Effector CD4-positive, alpha-beta T cell (primary cell): ENCODE measurements at places on chromosomes 3 and 15.

DNA sequence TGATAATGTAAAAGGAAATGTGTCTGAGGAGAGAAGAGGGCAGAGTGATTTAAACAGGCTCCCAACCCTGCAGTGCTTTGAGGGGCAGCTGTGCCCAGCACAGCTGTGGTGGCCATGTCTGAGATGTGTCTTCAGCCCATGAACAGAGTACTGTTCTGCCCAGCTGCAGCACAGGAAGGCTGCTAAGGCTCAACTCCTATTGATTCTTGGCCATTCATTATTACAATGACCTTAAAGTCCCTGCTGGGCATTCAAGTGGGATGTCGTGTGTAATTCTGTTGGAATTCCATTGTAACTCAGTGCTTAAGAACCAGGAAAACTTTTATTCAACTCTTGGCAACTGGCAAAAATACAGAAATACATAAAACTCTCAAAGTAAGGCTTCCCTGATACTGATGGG, 229.3 kb downstream of the MCTP2 start:
- DNase-seq: no peak

DNA sequence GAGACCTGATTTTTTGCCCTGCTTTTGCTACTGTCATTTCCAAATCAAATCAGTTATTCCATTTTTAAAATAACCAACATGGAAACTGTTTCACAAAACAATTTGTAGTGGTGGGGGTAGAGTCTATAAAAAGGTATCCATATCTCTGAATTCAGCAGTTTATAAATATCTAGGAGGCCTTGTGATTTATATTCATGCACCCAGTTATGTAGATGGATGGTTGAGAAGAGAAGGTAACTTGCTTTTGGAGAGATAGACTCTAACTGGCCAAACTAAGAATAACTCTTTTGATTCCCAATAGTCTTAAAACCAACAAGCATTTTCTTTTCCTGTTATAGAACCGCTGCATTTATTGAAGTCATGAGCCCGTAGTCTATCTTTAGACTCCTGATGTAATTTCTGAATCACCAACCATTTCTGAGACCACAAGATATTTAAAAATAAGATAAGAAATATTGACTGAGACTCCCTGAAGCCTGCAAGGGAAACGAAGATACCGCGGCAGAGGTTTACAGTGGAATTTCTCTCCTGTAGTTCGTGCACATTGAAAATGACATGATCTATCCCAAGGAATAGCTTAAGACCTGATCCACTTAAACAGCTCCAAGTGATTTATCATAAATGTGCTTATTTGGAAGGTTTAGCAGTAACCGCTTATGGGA, 68.5 kb downstream of the SAMMSON start:
- no peak for DNase-seq

DNA sequence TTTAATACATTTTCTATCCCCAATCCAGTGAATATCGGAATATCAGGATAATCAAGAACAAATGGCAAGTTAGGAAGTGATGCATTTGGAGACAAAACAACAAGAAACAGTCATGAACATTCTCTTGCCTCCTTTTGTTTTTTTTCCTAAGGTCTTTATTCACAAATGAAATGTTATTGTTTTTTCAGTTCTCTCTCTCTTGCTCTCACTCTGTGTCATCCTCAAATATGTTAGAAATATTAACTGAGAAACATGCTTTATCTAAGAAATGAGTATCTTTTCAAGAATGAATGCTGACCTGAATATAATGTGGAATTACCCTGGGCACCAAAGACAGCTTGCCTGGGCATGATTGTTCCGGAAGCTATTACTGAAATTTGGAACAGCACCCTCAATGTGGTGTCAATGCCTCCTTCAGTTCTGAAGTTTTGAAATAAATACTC, 51.3 kb downstream of the RBMS3 start:
- no peak for DNase-seq

DNA sequence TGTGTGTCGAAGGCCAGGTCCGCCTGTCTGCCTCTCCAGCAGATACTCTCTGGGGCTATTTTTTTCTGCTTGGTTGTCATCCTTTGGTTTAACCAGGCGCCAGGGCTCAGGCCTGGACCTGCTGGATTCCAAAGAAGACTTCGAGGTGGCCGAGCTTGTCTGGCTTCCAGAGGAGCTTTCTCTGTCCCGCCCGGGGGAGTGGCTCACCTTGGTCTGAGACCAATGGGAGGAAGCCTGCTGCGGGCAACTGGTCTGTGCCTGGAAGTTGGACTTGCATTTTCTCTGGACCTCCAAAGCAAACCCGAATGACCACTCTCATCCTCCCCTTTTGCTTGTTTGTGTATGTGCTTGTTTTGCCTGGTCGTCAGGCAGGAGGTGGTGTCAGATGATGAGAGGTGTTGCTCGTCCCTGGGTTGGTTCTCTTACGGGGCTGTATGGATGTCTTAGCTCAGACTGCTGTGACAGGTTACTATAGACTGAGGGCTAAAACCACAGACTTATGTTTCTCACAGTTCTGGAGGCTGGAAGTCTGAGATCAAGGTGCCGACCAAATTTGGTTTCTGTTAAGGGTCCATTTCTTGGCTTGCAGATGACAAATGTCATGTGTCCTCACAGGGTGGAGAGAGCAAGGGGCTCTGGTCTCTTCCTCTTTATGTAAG, 19.3 kb downstream of the IGF1R start:
- no peak for DNase-seq

- DNase-seq: no peak
These were observed 12.1 kb downstream of the TBC1D2B start for GRCh38 chr15:78065284-78065872.

DNA sequence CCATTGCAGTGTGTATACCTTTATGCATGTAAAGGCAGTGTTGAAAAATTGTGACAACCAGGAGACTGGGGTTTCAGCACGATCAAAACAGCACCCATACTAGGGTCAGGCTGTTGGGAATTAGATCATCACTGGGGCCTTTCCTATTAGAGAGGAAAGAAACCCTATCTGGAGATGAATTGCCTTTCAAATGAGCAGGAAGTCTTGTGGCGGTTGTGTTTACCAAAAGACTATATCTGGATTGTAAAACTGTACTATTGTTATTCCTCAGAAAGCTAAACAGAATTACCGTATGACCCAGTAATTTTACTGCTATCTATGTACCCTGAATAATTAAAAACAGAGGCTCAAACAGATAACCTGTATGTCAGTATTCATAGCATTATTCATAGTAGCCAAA, 10.1 kb downstream of the UBE2E1 start:
- DNase-seq: no peak

GRCh38 chr3:115916866-115917265, 293.6 kb downstream of the GAP43 start:
- no peak for DNase-seq

GRCh38 chr3:141845407-141846049, 30.9 kb upstream of the ATP1B3 start:
- DNase-seq: no peak

- no peak for DNase-seq
These were observed 69.1 kb downstream of the SSUH2 start for GRCh38 chr3:8575364-8576104.

- no peak for DNase-seq
These were observed 295.6 kb downstream of the ZBBX start for GRCh38 chr3:167084545-167084944.

DNA sequence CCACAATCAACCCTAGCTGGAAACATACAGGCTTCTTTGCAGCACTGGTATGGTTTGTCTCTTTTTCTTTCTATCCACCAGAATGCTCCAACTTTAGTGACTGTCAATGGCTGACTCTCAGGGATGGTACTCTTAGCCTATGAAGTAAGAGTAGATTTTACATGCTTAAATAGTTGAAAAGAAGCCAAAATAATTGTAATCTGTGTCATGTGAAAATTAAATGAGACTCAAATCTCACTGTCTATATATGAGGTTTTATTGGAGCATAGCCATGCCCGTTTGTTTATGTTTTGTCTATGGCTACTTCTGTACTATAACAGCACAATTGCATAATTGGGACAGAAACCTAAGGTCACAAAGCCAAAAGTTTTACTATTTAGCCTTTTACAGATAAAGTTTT, 29.1 kb upstream of the PDZRN3 start:
- no peak for DNase-seq

DNA sequence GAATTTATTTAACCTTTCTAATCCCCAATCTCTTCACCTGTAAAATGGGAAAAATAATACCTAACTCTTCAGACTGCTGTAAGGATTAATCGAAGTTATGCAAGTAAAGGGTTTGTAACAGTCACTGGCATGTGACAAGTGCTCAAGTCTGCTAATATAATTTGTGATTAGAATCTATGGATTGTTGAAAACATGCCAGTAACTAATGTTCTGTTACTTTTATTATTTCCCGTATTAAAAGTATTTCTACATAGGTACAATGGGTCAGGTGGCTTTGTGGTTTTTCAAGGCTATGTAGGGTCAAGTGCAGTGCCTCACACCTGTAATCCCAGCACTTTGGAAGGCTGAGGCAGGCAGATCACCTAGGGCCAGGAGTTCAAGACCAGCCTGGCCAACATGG, 29.4 kb downstream of the ULK4 start:
- DNase-seq: no peak

DNA sequence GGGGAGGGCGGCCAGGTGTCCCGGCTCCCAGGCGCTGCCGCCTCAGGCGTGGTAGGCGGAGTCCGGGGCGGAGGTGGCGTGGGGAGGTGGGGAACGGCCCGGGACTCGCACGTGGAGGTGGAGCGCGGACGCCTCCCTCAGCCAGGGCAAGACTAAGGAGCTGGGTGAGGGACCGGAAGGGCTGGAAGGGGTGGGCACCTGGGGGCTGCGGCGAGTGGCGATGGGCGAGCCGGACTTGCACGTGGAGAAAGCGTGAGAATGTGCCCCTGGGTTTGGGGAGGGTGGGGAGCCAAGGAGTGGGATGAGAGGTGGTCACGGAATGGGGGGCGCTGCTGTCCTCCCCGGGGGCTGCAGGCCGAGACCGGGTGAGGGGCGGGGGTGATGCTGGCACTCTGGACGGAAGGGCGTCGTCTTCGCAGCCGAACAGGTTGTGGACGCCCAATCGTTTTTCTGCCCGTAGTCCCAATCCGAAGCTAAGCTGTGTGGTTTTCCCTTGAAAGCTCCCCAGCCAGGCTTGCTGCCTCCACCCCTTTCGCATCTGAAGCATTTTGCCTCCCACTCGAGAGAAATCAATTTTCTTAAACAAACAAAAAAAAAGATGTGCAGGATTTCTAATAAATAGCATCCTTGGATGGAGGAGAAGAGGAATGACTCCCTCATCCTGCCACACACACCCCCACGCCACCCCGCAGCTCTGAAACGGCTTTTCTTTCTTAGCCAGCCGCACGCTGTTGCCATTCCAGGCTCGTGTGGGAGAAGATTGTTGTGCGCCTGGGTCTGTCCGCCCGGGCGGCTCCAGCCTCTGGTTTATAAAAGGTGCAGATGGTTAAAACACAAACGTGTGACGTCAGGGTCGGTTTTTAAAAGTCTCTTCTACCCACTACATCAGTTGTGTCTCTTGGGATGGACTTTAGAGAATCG, 62.5 kb upstream of the ANKRD28 start:
- peak; percentile 6 for DNase-seq

DNA sequence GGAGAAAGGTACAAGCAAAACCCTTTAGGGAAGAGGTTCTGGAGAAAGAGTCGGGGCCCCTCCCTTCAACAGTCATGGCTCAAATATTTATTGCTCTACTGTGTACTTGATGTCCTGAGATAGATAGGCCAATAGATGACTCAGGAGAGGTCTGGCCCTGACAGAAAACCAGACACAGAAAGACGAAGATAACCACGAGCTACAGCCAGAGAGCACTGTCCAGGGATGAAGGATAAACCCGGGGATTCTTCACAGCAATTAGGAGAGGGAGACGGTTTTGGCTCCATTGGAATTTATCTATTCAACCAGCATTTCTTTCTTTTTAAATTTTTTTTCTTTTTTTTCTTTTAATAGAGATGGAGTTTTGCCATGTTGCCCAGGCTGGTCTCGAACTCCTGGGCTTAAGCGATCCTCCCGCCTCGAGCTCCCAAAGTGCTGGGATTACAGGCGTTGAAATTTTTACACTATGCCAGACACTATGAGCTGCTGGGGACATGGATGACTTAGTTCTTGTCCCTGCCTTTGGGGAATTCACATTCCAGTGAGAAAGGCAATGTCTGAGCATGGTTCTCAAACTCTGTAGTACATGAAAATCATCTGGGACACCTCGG, 4.6 kb upstream of the CIDEC start:
- no peak for DNase-seq

DNA sequence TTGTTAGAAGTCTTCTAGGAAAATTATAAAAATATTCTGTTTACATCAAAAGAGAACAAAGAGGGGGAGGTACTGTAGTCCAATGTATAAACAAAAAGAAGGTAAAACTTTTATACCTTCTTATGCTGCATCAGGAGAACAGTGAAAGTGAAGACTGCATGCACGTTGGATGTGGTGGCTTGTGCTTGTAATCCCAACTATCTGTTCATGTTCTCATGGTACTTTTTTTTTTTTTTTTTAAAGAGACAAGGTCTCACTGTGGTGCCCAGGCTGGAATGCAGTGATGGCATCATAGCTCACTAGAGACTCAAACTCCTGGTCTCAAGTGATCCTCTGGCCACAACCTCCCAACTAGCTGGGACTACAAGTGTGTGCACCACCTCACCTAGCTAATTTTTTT, 4.2 kb downstream of the SEC62 start:
- DNase-seq: no peak

DNA sequence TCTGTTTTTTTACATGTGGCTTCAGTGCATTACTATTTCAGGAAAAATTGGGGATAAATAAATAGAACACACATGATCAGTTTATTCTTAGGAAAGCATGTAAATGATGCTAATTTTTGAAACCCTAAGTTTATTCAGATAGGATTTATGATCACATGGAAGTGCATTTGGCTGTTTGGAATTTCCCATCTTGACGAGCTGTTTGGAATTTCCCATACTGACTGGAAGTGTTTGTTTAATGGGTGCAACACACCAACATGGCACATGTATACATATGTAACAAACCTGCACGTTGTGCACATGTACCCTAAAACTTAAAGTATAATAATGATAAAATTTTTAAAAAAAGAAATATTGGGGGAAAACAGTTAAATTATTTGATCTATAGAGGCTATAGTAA, 79.5 kb downstream of the COL6A6 start:
- DNase-seq: no peak

DNA sequence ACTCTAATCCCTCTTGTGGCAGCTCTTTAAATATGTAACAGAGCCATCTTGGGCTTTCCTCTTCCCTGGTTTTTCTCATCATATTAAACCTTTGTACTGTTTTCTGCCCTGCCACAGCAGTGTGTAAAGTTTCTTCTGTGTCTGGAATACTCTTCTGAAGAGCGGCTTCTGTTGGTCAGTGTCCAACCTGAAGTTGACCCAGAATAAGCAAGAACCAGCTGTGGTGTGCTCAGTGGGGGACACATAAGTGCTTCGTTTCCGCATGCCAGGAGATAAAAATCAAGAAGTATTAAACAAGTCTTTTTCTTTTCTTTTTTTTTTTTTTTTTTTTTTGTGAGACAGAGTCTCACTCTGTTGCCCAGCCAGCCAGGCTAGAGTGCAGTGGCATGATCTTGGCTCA, 173.2 kb upstream of the CHRM5 start:
- DNase-seq: no peak

- DNase-seq: no peak
These were observed 1064.1 kb downstream of the DIPK2A start for GRCh38 chr3:145035682-145036081.
